ENCODE measurements at places on chromosomes 12 and 14.

DNA sequence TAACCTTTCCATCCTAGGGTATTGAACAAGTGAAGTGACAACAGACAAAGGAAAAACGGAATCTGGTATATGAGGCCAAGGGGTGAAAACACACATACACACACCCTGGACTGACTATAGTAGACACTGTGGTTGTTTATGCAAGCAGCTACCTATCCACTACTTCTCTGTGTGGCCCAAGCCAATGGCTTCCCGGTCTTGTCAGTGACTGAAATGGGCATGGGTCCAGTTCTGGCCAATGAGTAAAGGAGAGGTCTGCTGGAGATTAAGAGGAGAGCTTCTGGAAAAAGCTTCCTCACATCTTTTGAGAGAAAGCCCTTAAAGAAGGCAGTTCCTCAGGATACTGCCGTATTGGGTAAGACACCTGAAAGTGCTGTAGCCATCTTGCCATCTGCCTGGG lies 19.3 kb downstream of the MBIP start:
- no peak for DNase-seq

DNA sequence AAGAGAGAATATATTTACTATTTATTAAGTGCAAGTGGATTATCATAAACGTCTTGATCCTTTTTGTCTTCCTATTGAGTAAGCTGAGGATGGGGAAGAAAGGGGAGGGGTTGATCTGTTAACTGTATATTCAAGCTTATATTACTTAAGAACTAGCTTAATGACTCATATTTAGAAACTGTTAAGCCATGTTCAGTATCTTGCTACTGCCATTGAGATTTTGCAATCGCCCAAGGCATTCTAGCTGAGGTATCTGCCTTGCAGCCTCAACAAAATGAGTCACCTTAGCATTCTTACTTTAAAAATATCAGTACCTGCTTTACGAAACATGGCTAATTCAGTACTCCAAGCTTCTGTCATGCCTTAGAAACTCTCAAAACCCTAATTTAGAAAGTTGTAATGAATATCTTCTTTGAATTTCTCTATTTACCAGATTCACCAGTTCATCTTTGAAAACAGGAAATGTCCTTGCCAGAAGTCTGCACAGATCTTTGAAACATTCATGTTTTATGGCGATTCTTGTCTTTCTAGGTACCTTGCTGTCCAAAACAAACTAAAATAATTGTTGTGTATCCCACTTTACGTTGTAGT lies 76.1 kb downstream of the ALG10B start:
- no peak for DNase-seq

DNA sequence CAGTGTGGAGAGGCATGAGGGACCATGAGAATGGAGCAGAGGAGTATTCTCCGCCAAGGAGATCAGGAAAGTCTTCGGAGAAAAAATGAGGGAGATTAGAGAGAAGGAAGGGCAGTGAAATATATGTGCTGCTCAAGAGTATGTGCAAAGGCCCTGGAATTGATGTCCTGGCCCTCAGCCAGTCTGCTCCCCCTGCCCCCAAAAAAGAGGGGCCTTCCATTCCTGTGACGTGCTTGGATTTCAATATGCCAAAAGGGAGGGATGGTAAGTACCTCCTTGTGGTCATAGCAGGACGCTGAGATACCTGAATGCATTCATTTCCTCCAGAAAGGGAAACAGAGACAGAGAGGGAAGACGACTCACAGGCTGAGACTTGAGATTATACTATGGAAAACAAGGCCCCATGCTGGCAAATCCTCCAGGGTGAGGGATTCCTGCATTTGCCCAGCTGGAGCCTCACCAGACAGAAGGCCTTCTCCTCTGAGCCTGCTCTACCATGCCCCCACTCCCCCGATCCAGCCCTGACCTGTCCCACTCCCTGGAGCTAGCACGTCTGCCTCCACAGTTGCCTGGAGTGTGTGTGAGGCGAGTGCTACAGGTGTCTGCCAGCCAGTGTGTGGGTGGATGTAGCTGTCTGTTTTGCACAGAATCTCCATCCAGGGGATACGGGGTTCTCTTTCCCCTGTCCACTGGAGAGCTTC lies 3.9 kb upstream of the RARG start:
- no peak for DNase-seq

- DNase-seq: no peak
These were observed 68.8 kb upstream of the SFSWAP start for GRCh38 chr12:131642101-131642540.

DNA sequence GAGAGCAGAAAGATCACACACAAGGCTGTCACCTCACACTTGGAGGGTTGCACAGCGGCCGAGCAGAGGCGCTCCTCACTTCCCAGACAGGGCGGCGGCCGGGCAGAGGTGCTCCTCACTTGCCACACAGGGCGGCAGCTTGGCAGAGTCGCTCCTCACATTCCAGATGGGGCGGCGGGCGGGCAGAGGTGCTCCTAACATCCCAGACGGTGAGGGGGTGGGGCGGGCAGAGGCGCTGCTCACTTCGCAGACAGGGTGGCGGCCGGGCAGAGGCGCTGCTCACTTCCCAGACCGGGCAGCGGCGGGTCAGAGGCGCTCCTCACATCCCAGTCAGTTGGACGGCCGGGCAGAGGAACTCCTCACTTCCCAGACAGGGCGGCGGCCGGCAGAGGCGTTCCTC lies 9.1 kb downstream of the TMBIM4 start:
- no peak for DNase-seq

DNA sequence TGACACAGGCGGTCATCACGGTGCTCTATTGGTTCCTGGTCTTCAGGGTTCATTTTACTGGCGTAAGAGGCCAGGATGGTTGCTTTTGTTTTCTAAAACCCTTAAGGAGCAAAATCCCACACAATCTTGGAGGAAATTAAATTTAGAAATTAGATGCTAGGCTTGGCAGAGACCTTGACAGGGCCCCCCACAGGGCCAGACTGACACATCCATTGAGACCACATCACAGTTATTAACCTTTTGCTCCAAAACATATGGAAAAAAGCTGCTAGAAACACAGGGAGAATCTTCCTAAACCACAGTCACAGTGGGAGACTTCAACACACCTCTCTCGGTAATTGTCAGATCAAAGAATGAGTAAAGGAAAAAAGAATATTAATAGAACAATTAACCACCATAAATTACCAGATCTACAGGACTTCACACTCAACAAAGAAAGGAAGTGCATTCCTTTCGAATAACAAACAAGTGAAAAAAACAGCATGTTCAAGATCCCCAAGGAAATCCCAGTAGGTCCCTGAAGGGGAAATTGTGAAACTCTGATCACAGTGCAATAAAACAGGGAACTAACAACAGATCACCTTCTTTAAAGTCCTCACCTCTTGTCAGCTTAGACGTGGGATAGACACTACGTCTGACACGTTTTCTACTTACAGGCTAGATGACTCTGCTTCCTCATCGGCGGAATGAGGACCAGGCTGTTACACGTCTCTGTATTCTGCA lies 40.2 kb upstream of the TMEM179 start:
- DNase-seq: no peak

DNA sequence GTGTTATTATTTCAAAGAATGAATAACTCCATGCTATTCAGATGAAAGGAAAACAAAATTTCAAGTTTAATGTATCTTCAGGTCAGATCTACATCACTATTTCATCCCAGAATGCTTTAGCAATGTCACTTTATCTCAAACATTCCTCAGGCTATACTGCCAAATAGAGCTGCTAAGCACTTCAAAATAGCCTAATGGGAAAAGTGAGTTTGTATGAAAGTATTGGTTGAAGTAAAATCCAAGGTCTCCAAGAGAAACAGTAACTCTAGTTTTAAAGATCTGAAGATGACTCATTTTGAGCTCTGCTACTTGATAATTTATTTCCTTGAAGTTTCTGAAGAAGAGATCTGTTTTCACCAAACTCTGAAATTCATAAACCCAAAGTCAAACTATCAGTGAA lies 466.2 kb upstream of the FOXG1 start:
- no peak for DNase-seq

DNA sequence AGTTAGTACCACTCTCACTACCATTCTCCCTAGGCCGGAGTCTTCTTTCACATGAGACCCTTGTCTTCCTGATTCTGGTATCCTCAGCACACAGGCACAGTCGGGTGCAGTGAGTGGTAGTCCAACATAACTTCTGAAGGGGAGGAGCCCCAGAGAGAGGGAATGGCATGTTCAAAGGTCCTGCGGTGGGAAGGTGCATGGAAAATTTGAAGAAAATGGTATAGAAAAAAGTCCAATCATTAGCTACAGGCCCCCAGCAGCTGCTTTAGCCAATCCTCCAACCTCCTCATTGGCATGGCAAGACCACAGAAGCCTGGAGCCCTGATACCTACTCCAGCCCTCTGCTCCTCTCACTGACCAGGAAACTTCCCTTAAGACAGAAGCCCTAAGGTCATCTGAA lies 96.6 kb downstream of the ZFP36L1 start:
- DNase-seq: no peak

DNA sequence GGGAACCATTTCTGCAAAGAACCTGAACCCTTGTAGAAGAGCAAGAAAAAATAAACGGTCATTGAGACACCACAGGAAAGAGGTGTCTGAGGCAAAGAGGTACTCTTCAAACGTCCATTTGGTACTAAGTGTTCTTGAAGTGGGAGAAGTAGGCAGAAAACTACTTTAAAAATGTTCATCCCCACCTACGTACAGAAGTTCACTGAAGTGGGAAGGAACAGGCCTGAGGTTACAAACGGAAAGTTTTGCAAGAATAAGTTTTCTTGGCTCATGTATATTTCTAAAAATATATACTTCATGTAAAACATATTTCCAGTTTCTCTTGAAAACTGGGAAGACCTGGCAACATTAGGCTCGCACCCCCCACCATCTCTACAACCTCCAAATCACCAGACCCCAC lies 61.2 kb downstream of the STXBP6 start:
- DNase-seq: no peak

GRCh38 chr12:16606201-16606849 lies 363 bp upstream of the LMO3 start:
- DNase-seq: no peak

- no peak for DNase-seq
These were observed 17.5 kb downstream of the CHPT1 start for GRCh38 chr12:101714877-101715444.

DNA sequence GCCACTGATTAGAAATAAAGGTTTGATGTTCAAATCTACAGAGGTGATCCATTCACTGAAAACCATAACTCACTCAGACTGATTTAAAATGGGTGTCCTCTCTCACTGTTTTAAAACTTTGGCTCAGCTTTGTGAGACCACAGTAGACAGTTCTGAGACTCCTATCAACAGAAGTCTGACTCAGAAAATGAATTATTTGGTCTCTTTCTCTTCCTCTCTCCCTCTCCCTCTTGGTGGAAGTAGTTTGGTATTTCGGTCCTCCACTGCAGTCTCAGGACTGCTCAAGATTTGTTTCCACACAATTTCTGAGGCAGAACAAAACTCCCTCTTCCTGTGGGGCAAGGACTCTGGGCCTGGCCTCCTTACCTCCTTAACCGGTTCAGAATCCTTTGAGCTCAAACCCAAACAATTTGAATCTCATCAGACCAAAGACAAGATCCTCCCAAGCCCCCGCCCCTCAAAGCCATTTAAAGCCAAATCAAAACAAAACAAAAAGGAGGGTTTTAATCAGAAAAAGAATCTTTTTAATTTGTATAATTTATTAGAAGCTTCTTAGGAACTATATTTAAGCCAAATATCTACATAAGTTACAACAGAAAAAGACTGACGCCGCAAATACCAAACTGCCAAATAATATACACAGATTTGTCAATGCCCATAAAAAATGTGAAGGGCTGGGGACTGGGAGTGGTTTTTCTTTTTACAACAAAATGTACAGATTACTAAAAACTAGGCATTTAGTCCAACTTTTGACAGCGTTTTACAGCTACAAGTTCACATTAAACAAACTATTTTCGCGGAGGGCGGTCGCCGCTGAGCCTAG lies 3.9 kb downstream of the NKX2-1 start:
- no peak for DNase-seq
